ENCODE measurements at places on chromosomes 5 and 9. TPM values are rescaled to one million over a fixed set of nuclear protein-coding genes. Genes with fewer than 3 reads are reported as not detected.
A peak's percentile ranks its signal among the peaks of the same experiment; 100 is the strongest.

GRCh38 chr5:82205005-82205404, 73.1 kb downstream of the RPS23 start:
- DNase-seq = no peak

- no peak for DNase-seq
Measured at GRCh38 chr5:77080905-77081304, 6.2 kb downstream of the ZBED3 start.

- DNase-seq = no peak
Measured at GRCh38 chr5:1734908-1735289, 64.7 kb downstream of the MRPL36 start.

GRCh38 chr5:55894135-55894534, 43.0 kb downstream of the IL31RA start:
- DNase-seq = no peak

DNA sequence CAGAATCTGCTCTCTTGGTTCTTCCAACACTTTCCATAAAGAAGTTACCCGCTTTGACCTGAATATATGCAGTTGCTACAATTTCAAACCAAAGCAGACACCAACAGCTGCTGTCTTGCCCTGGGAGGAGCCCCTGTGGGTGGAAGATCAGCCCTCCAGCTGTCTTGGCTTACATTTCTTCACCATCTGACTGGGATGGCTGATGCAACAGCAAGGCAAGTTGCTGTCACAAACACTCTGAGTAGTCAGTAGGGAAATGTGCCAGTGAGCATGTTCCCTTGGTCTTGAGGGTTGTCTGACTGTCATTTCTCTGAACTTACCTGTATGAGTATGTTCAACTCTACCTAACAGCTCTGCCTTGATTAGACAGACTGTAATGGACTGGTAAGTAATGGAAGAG, 152.9 kb downstream of the SGCD start:
- peak; percentile 92 for DNase-seq

DNA sequence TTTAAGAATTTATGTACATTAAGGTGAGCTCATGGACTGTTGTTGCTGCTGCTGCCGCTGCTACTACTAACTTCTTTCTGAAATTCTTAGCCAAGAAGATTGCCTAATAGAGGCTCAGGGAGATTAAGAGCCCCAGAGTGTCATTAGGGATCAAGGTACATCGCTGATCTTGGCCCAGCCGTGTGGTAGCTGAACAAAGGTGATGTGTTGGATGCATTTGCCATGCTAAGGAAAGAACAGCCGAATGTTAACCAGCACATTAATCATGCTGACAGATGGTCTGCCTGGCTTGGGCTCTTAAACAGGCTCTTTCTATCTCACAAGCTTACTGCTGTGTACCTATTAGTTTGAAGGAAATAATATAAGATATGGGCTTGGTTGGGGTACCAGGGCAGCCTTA, 137.1 kb downstream of the KCTD16 start:
- DNase-seq = no peak

- no peak for DNase-seq
Measured at GRCh38 chr9:129885018-129885669, 49.9 kb downstream of the USP20 start.

Gene STK32A
- polyA plus RNA-seq = 0.03 TPM

All from IMR-90 (cell line).